ENCODE measurements at places on chromosomes 3 and 15.
A peak's percentile ranks its signal among the peaks of the same experiment; 100 is the strongest.

- DNase-seq, result no peak
Measured at GRCh38 chr15:83064859-83065258, 2.2 kb downstream of the BTBD1 start.

DNA sequence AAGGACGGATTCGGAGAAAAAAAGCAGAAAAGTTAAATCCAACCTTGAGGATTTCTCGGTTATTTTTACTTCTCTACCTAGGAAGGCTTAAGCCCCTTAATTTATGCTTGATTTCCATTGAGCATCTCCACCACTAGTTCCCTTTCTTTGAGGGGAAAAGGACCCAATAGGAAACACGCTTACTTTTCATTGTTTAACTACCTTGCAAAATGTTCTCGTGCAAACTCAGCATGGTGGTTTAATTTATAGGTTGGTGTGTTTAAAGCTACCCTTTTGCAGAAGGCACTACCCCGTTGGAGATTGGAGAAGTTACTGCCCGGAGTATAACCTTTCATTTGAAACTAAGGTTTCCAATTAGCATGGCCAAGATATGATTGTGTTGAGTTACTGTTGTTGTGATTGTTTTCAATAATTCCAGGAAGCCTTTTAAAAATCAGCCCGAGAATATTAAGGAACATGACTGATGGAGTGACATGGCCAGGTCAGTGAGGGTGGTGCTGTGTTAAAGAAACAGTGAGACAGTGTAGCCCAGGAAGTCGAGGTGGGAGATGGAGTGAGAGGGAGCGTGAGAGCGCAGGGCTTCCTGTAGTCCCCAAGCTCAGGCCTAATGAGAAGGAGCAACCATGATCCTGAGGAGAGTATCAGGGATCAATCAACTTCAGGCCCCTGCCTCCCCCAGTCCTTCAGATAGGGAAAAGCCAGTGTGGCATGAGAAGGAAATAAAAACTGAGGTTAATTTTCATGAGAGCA lies 76.6 kb downstream of the AQP9 start:
- no peak for DNase-seq

DNA sequence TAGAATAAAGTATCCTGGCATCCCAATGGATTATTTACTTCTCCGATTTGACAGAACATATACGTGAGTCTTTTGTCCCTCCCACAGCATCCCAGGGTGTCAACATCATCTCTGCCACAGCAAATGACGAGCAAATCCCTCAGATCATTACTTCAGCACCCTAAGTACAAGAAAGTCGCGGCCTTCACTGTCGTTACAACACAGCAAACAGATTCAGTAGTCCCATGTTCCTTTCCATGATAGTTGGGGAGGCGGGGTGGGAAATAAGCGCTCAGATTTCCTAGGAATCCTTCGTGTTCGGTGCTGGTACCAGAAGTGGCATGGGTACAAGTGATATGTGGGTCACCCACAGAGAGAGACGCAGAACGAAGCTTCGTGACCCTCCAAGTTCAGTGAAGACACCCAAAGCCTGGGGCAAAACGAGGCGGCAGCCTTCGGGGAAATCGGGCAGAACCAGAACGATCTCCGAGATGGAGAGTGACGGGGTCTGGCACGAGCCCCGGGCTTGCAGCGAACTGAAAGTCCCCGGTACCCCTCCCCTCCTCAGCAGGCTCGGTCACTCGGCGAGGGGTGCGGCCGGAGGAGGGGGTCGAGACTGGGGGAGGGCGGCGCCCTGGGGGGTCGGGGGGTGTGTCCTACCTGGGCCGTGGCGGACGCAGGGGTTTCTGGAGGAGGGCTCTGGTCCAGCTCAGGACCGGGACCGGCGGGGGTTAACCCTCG lies 619 bp downstream of the TTBK2 start:
- DNase-seq, result peak; percentile 45

DNA sequence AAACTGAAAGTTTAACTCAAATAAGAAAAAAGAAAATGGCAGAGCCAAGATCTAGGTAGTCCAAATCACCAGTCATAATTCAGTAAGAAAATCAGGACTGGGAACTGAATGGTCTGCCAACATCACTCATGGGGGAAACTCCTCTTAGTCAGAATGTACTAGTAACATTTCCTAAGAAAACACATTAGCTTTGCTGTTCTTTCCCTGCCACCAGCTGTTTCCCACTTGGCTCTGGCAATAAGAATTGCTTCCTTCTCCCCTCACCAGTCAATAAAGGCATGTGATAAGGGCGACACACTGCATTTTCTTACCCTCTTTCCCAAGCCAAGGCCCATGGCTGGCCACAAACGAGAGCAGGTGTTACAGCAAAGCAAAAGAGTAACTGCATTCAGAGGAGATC lies 46.1 kb downstream of the PIK3R4 start:
- peak; percentile 59 for DNase-seq

GRCh38 chr15:72047020-72047419 lies 70.9 kb downstream of the MYO9A start:
- DNase-seq, result no peak

- DNase-seq, result no peak
Measured at GRCh38 chr15:47862402-47862801, 145.1 kb downstream of the SEMA6D start.
